ENCODE measurements at places on chromosomes 2 and 18.

GRCh38 chr18:32373505-32373904 lies 97.2 kb downstream of the GAREM1 start:
- DNase-seq, result no peak

GRCh38 chr2:85181844-85182456 lies 48.8 kb downstream of the TCF7L1 start:
- DNase-seq, result no peak

DNA sequence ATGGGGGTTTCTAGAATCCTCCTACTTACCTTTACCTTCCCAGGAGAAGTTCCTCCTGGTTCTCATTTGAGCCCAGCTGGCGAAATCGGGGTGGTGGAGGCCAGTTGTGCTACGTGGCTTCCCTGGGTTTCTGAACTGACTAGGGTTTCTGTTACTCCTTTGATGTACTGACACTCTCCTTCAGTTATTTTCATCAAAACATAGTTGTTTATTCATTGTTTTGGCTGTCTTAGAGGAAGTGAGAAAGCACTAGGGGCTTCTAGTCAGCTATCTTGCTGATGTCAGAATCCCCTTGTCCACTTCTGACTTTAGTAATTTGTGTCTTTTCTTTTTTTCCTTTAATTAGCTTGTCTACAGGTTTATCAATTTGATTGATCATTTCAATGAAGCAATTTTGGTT lies 332.2 kb upstream of the TANK start:
- DNase-seq, result no peak

- DNase-seq, result no peak
These were observed 360.6 kb downstream of the ZNF521 start for GRCh38 chr18:24991141-24992060.

- DNase-seq, result peak; percentile 67
These were observed 58.1 kb upstream of the RALBP1 start for GRCh38 chr18:9417073-9417851.

GRCh38 chr2:223731503-223731902 lies 105.9 kb downstream of the AP1S3 start:
- DNase-seq, result peak; percentile 6

GRCh38 chr2:149745396-149746230 lies 158.0 kb upstream of the MMADHC start:
- DNase-seq, result no peak

DNA sequence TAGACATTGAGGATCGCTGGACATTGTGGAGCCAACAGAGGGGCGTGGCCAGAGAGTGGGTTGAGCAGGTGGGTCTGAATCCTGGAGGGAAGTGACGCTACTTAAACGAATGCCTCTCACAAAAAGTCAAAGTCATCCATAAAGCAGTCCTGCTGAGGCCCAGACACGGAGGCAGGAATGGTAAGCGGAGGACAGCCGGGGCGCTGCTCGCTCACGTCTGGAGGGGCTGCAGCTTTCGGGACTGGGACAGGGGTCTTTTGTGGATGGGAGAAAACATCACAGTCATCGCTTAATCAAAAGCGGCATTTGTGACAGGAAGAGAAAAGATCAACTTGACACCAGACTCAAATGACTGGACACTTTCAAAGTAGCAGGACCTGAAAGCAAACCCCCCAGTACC lies 88.4 kb downstream of the PTGR3 start:
- DNase-seq, result no peak

- DNase-seq, result no peak
These were observed 36.0 kb downstream of the RPRD1A start for GRCh38 chr18:36031407-36031806.

Measured in fibroblast of pulmonary artery (primary cell).